CD4-positive, alpha-beta T cell treated with Interleukin-4 for 1 hour (primary cell): ENCODE measurements at places on chromosomes 13 and 19.
A peak's percentile ranks its signal among the peaks of the same experiment; 100 is the strongest.

DNA sequence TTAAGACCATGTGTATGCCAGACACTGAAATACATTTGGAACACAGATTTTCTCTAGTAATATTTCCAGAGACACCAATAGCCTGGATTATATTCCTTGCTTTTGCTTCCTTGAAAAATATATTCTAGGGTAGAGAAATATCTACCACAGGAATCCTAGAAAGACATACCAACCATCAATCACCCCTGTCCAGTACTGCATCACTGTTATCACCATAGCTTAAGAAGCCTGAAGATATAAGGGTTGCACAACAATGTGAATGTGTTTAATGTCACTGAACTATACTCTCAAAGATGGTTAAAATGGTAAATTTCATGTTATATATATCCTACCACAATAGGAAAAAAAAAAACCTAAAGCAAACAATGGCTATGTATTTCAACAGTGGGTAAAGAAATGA lies 163.6 kb downstream of the DIAPH3 start:
- DNase-seq, result no peak

GRCh38 chr19:17778251-17778967 lies 16.5 kb upstream of the B3GNT3 start:
- DNase-seq, result peak; percentile 56

- peak; percentile 12 for DNase-seq
Observed at GRCh38 chr13:94239135-94239534, 240.3 kb downstream of the DCT start.

- DNase-seq, result no peak
Observed at GRCh38 chr19:6273701-6274601, 5.8 kb downstream of the MLLT1 start.

GRCh38 chr13:81738364-81738763 lies 1397.4 kb upstream of the SPRY2 start:
- DNase-seq, result no peak

DNA sequence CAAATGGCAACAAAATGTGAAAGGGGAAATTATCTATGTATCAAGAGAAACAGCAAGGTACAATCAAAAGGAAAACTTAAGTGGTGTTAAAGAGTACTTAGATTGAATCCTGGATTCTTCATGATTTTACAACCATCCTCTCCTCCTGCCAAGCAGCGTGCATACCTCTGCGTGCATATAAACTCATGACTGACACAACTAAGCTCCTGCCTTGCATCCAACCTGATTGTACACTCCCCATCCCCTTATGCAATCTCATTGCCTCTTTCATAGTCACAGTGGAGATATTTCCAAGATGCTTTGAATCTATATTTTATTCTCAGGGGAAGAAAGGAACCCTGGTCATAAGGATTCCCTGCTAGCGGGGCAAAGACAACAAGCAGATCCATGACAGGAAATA lies 499.9 kb downstream of the KCTD12 start:
- DNase-seq, result no peak

DNA sequence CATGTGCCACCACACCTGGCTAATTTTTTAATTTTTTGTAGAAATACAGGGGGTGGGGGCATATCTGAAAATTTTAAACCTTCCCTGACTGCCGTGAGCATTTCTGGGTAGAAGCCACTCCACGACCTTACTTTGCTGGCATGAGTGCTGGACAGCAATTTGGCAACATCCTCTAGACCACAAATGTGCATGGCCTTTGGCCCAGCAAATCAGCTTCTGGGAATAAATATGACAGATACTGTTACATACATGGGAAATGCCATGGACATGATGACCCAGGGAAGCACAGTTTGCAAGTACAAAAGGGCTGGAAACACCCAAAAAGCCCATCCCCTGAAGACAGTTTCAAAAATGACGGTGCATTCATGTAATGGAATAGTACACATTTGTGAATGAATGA lies 3.2 kb upstream of the PVR start:
- DNase-seq, result no peak

DNA sequence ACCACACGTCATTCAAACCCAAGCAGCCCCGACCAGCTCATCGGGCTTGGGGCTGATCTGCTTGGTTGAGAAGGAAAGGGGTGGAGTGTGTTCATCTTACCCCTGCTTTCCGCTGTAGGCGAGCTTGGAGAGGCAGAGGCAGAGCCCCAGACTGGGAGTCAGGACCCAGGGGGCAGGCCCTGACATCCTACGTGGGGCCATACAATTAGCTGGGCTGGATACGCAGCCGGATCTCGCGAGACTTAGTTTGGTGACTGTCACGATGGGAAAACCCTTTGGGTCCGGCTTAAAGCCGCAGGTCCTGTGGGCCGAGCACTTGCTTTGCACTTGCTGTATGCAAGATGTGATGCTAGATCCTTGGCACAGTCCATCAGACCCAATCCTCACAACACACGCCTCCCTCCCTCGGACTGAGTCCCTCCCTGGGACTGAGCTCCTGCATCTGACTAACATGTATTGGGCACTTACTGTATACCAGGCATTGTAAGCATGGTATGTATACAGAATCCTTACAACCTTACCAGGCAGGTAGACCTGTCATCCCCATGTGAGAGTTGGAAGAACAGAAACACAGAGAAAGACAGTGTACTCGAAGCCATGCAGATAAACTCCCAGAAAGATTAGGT lies 3.7 kb downstream of the CEACAM16 start:
- no peak for DNase-seq

GRCh38 chr13:60642552-60642951 lies 245.5 kb downstream of the TDRD3 start:
- DNase-seq, result no peak

GRCh38 chr19:3098141-3098514 lies 4.0 kb downstream of the GNA11 start:
- no peak for DNase-seq

DNA sequence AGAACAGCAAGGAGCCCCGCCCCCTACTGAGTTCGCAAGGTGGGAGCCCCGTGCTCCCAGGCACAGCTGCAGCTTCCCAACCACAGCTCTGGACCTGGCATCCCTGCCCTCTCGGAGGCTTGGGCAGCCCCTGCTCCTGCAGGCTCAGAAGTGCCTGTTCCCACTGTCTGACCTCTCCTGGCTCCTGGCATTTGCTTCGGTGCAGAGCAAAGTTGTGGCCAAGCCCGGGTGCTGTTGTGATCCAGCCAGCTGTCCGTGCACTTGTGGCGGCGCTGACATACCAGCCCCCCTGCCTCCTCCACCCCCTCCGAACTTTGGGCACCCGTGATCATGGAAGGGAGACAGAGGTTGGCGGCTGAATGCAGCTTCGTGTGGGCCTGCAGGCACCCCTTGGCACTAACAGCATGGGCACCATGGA lies 1386.8 kb downstream of the PCDH9 start:
- DNase-seq, result no peak

DNA sequence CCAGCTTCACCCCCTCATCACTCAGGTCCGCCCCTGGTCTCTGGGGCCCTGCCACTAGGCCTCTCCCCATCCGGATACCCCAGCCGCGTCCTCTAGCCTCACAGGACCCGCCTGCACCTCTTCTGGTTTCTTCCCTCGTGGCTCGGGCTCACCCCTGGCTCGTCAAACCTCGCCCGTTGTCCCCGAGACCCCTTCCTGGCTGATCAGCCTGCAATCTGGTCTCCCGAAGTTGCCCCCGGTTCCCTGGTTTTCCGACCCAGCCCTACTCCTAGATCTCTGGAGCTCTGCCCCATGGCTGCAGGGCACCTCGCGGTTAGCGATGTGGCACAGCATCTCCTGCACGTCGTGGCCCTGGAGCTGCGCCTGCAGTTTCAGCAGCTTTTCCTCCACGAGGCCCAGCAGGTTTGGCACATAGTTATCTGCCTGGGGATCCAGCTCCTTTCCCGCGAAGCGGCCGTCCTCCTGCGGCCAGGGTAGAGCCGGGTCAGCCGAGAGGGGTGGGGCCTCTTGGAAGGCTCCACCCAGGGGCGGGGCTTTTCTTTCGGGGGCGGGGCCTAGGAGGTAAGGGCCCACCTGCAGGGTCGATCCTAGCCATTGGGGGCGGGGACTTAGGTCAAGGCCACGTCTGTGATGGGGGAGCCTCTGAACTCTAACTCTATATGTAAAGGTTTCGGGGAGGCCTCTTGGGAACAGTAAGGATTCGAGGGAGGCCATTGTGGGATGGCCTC lies 2.4 kb upstream of the RGL3 start:
- DNase-seq, result peak; percentile 50

- no peak for DNase-seq
Observed at GRCh38 chr13:91058066-91058465, 289.4 kb upstream of the MIR17HG start.

- DNase-seq, result peak; percentile 50
Observed at GRCh38 chr13:76937281-76937820, 11.0 kb upstream of the ACOD1 start.

- DNase-seq, result no peak
Observed at GRCh38 chr13:52428295-52428694, 22.1 kb downstream of the VPS36 start.

DNA sequence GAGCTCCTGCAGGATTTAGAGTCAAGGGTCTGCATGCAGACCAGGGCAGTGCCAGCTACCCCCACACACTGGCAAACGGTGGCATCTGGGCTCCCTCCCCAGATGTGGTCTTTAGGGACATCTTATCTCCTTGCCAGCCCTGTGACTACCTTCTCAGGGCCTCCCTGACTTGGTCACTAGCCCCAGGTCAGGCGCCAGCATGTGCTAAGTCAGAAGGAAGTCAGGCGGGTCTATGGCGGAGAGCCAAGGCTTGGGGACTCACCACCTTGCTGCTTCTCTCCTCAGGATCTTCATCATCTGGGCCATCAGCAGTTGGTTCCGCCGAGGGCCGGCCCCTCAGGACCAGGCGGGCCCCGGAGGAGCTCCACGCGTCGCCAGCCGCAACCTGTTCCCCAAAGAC lies 17.6 kb downstream of the CLPTM1 start:
- no peak for DNase-seq
